NCI-H1694 (cell line): ENCODE measurements at places on chromosomes 7 and 10.

- no peak for DNase-seq
These were observed 69.8 kb upstream of the BAIAP2L1 start for GRCh38 chr7:98470485-98471240.

DNA sequence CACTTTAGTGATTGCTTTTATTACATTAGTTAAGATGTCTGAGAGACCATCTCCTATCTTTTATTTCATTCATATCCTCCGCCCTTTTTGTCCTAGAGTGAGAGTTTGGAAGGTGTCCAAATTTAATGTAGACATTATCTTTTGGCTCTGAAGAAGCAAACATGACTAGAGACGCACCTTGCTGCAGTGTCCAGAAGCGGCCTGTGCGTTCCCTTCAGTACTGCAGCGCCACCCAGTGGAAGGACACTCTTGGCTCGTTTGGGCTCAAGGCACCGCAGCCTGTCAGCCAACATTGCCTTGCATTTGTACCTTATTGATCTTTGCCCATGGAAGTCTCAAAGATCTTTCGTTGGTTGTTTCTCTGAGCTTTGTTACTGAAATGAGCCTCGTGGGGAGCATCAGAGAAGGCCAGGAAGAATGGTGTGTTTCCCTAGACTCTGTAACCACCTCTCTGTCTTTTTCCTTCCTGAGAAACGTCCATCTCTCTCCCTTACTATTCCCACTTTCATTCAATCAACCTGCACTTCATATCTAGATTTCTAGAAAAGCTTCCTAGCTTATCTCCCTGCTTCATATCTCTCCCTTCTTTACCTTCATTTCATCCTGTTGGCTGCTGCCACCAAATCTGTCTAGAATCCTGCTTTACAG, 10.4 kb upstream of the CLCN1 start:
- DNase-seq = no peak

DNA sequence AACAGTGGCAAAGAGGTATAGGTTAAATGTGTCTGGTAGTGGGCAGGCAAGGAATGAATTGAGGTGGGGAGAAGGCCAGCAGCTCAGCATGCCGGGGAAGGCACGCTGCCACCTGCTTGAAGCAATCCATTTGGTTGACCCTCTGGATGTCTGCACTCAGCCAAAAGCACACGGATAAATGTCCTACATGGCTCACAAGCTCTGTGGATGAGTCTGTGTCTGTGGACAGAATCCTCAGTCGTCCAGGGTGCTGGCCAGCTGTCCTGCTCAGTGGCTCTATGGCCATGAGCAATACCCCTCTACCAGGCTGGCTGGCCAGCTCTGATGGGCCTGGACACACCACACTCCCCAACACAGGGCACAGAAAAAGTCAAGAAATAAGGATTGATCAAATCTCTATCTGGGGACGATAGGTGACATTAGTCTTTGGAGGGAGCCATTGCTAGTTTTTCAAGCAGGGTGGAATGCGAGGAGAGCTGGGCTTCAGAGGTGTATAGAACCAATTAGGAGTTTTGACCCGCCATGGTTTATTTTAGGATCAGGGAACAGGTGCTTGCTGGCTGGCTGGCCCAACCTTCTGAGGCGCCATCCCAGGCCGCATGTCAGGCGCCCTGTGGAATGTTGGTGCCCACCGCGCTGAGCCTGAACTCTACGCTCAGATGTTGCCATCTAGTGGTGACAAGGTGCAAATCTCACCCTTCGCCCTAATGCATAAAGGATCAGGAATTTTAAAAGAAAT, 493.4 kb downstream of the TNS3 start:
- peak; percentile 37 for DNase-seq

DNA sequence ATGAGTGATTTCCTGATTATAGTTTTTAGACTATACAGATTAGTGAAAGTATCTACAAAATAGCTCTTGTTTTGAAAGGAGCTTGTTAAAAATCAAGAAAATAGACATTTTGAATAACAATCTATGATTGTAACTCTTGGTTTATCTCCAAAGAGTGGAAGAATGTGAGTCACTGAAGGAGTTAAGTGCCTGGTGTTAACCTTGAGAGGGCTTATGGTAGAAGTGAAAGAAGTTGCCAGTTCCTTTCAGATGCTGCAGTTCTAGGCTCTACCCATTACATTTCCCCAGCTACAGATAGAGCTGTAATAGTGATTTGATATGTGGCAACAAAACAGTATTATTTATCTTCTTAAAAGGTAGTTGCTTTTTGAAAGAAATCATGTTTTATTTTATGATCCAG, 12.7 kb downstream of the NRBF2 start:
- no peak for DNase-seq

GRCh38 chr10:93186653-93187052, 113.0 kb downstream of the CYP26A1 start:
- DNase-seq = no peak

- no peak for DNase-seq
These were observed 18.1 kb upstream of the MACC1 start for GRCh38 chr7:20235288-20235687.

GRCh38 chr7:101792051-101792681, 25.3 kb upstream of the CUX1 start:
- DNase-seq = no peak

- DNase-seq = no peak
These were observed 49.3 kb downstream of the CFAP46 start for GRCh38 chr10:132893090-132893489.

GRCh38 chr7:30462179-30462578, 16.4 kb downstream of the NOD1 start:
- DNase-seq = no peak

GRCh38 chr7:95686109-95686508, 86.2 kb upstream of the DYNC1I1 start:
- peak; percentile 27 for DNase-seq

DNA sequence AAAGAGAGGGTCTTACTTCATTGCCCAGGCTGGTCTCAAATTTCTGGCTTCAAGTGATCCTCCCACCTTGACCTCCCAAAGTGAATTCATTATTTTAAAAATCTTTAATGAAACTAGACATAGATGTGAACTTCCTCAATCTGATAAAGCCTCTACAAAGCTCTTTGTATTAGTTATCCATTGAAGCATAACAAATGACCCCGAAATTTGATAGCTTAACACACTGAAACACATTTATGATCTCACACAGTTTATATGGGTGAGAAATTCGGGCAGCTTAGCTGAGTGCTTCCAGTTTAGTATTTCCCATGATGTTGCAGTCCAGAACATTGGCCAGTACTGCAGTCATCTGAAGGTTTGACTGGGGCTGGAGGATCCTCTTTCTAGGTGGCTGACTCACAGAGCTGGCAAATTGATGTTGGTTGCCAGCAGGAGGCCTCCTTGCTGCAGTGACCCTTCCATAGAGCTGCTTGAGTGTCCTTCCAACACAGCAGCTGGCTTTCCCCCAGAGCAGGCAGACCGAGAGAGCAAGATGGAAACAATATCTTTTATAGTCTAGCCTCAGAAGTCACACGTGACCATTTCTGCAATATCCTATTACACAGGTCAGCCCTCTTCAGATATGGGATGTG, 16.6 kb upstream of the WNT8B start:
- DNase-seq = no peak

DNA sequence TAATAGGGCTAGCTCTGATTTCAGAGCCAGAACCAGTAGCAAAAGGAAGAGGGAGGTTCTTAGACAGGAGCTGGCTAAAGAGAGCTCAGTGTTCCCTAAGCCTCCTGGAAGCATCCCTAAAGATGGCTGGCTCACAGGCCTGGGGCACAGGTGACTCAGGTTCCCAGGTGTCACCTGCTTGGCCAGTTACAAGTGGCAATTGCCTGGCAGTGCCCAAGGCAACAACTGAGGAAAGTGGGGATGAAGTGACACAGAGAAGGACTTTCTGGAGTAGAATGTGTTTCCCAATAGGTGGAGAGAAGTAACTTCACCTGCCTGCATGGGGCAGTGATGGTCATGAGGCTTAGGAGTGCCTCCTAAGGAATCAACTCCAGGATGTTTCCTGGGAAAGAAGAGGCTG, 66.5 kb upstream of the EEPD1 start:
- DNase-seq = no peak

DNA sequence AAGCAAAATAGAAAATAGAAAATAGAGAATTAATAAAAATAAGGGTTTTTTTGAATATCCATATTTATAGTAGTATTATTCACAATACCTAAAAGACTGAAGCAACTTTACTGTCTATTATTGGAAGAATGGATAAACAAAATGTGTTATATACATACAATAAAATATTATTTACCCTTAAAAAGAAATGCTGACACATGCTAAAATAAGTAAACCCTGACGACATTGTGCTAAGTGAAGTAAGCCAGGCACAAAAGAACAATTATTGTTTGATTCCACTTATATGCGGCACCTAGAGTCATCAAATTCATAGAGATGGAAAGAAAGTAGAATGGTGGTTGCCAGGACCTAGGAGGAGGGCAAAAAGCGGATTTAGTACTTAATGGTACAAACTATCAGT, 39.0 kb downstream of the LRRC17 start:
- DNase-seq = no peak

- DNase-seq = no peak
These were observed 49.4 kb downstream of the VCL start for GRCh38 chr10:74047304-74047703.
